Activated CD8-positive, alpha-beta memory T cell treated with anti-CD3 and anti-CD28 coated beads, Interleukin-2, amount 50 U/mL, for 48 hours (primary cell): ENCODE measurements at places on chromosomes 2 and 18.

- no peak for DNase-seq
These were observed 45.8 kb downstream of the SMAD7 start for GRCh38 chr18:48904847-48905394.

DNA sequence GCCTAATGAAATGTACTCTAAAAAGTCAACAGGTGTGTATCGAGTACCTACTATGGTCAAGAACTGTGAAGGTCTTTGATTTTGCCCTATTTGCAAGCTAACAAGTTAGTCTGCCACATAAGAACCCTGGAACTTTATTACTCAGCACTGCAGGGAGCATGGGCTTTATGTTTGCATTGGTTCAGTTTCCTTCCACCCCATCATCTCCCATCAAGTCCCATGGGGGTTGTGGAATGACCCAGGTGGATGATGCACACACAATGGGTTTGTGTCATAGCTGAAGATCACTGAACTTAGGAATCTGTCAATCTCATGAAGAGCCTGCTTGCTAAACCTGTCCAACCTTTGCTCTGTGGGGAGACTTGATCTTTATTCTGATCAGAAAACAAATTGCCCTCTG is 265.5 kb downstream of the RPRM start:
- DNase-seq: no peak

DNA sequence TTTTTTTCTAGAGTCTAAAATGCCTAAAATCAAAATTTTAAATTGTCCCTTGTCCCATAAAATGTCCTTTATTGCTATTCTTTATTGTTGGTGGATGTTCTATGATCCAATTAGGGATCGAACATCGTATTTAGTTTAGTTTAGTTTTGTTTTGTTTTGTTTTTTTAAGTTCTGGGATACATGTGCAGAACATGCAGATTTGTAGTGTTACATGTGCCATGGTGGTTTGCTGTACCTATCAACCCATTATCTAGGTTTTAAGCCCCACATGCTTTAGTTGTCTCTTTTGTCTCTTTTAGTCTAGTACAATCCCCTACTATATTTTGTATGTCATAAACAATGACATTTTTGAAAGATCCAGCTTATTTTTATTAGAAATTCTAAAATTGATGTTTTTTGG is 8.8 kb upstream of the DSG1 start:
- DNase-seq: no peak

DNA sequence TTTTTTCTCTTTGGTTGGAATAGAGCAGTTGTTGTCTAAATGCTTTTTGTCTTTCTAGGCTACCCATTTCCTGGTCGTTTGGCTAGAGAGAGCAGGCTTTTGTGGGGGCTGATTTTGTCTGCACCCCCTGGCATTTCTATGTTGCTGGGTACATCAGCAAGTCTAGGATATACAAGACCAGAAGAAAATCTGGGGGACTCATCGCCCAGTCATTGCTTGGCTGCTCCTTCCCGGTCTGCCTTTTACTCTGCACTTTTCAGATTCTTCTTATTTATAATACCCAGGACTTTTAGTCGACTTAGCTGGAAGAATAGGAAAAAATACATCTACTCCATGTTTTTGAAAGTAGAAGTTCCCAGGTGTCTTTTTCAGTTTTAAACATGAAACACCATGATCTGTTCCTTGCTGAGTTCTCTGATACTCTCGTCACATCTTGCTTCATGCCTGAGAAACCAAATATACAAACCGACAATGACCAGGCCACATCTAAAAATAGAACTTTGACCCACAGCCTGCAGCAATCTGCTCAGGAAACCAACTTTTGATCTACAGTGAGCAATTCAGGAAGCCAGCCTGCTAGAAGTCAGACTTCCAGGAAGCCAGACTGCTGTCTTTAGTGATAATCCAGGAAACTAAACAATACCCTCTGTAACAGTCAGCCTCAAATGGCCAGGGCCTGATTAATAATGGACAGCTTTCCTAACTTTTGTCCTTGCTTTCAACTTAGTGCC is 163.8 kb upstream of the MEX3C start:
- DNase-seq: no peak

- DNase-seq: no peak
These were observed 96.9 kb downstream of the OSBPL1A start for GRCh38 chr18:24300703-24301102.

DNA sequence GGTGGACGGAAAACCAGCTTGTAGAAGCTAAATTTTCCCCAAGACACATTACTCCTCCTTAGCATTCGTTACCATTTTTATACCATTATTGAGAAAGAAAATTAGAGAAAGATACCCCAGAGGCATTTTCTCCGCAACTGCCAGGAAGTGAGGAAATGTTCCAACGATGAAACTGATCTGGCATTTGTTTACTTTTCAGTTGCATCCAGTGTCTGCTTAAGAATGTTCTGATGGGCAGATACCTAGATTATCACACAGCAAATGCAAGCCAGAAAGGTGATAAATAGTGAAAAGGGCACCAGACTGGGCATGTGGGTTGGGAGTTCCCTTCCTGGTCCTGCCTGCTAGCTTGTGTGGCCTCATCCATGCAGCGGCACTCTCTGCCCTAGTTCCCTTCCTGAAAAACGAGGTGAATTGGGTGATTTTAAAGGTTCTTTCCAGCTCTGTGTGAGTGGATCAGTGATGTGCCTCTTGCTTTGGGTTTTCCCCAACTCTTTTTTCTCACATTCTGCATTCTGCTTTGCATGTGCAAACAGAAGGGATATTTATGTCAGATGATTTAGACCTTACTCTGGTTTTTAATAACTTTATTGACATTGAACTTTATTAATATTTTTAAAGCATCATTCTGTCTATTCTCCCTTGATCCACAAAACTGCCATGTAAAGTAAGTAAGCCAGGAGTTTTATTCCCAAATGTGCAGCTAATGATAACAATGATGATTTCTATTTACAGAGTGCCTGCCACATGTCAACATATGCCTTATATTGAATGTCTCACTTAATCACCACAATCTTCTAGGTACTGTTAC is 139.6 kb downstream of the INSIG2 start:
- no peak for DNase-seq

DNA sequence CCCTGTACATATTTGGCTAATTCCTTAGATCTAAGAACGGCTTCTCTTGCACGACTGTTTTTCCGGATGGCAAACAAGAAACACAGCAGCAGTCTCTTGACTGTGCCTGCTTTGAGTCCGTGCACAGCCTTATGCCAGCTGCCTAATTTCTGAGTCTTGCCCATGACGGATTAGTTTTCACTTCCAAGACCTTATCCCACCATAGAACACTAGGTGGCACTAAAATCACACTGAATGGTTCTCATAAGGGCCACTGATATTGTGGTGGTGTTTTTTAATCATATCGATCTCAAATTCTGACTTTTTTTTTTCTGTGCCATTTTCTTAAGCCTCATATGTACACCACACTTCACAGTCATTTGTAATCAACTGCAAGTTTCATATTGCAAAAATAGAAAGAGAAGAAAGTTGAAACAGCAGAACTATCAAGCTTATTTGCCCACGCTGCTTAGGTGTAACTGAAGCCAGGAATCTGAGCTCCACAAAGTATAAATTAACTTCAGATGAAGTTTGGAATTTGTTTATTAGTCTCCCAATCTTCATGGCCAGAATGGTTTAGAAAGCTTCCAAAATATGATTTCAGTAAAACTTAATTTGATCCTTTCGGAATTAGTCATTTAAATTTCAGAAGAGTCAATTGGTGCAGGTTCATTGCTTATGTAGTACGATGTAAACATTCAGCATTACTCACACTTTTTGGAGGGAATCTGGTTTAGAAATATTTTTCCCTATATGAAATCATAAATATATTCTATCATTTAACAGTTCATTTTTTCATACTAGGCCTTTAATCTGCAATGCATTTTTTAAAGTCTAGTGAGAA is 45.5 kb upstream of the SCN7A start:
- DNase-seq: no peak
